ENCODE measurements at places on chromosomes 4 and X.

DNA sequence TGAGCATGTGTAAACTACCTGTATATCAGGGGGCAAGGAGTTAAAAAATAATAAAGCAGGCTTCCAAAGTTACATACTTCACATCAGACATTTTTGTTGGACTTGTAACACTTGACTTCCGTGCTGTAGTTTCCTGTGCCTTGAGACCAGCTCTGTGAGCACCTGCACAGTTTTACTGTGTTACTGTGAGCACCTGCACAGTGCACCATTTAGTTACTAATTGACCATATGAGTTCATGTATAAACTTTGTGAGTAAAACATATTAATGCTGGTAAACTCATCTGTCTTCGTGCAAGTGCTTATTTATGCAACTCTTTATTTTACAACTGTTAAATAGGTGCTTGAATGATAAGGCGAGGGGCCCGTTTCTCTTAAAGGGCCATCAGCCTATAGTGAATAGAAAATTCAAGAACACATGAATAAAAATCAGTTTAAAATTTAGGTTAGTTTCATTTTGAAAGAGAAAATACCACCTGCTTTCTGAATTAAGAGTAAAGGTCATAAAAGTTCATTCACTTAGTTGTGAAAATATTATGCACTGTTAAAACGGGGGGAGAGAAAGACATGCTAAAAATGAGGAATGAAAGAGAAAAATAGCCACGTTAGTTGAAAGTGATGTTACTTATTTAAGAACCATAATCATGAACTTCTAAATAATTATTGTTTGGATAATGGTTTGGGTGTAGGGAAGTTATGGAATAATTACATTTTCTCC lies 42.4 kb downstream of the USP9X start:
- DNase-seq, result peak; percentile 16

DNA sequence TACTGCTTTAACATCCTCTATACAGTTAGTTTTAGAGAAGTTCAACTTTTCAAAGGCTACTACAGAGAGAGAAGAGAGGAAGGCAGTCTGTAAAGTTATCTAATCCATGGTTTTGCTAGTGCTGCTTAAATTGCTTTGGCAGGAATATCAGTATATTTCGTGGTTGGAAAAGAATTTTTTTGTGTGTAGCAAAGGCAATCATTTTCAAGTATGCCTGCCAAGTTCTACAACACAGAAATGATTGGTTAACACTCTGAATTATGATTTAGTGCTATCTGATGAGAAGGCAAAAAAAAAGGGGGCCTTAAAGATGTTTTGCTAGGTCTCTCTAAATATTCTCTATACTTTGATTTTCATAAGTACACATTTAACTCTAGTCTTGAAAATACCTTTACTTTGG lies 133.1 kb downstream of the JADE1 start:
- no peak for DNase-seq

- DNase-seq, result no peak
Observed at GRCh38 chr4:8364141-8364540, 76.4 kb downstream of the ACOX3 start.

- no peak for DNase-seq
Observed at GRCh38 chr4:76764251-76764650, 133.7 kb downstream of the SOWAHB start.

DNA sequence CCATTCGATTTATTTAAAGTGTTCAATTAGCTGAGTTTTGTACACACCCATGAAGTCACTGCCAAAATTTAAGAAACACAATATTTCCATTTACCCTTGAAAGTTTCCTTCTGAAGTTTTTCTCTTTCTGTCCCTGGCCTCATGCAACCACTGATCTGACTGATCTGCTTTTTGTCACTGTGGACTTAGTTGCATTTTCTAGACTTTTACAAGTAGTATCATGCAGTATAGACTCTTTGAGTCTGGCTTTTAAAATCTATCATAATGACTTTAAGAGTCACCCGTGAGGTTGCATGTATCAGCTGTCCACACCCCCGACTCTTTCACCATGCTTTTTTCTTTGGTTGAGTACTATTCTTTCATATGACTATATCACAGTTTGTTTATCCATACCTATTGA lies 29.0 kb upstream of the PDLIM3 start:
- no peak for DNase-seq

GRCh38 chr4:147288512-147288911 lies 192.4 kb upstream of the EDNRA start:
- no peak for DNase-seq

DNA sequence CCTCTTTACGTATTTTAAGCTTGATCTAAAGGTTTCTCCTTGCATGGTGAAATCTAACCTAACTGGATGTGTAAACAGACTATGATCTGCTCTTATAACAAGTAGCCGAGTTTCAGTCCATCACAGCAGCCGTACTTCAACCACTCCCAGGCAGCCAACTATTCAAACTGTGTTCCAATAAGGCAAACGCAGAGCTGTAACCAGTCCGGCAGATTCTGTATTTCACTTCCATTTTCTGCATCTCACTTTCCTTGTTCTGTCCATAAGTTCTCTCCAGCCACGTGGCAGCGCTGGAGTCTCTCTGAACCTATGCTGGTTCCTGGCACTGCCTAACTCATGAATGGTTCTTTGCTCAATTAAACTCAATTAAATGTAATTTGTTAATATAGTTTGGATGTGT lies 132.6 kb downstream of the FHDC1 start:
- no peak for DNase-seq

DNA sequence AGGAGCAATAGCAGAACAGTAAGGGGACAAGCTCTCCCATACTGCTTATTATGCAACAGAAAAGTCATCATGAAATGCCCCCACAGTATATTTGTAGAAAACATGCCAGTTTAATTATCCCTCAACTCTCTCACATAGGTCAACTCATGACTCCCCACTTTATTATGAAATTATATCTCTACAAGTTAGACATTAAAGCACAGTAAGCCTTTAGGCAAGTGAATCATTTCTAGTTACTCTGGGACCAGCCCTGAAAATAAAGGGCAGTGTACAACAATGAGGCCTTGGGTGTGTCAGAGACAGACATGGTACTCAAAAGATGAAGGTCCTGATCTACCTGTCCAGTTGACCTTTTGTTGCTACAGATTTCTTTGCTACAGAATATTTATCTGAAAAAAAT lies 191.9 kb downstream of the FBXW7 start:
- DNase-seq, result no peak

DNA sequence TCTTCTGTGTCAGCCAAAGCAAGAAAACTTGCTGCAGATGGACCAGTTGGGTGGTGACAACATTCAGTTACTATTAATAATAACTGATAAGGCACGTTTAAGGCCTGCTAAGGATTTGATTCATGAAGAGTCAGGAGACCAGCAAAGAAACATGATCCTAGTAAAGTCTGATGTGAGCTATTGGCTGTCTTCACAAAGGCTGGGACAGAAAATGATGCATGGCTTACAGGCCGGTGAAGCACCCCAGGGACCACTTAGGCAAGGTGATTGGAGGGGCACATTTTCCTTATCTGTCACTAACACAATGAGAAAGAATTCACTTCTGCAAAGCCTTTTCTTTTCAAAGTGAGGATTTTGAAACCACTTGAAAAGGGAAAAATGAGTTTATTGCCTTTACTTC lies 65.4 kb upstream of the TRPC3 start:
- no peak for DNase-seq

- DNase-seq, result peak; percentile 23
Observed at GRCh38 chr4:112403101-112403945, 106.2 kb downstream of the ALPK1 start.

GRCh38 chrX:86002076-86002896 lies 45.1 kb downstream of the CHM start:
- DNase-seq, result no peak

- DNase-seq, result no peak
Observed at GRCh38 chrX:3585719-3586118, 127.7 kb downstream of the PRKX start.

GRCh38 chr4:155982736-155983385 lies 29.2 kb upstream of the CTSO start:
- no peak for DNase-seq

DNA sequence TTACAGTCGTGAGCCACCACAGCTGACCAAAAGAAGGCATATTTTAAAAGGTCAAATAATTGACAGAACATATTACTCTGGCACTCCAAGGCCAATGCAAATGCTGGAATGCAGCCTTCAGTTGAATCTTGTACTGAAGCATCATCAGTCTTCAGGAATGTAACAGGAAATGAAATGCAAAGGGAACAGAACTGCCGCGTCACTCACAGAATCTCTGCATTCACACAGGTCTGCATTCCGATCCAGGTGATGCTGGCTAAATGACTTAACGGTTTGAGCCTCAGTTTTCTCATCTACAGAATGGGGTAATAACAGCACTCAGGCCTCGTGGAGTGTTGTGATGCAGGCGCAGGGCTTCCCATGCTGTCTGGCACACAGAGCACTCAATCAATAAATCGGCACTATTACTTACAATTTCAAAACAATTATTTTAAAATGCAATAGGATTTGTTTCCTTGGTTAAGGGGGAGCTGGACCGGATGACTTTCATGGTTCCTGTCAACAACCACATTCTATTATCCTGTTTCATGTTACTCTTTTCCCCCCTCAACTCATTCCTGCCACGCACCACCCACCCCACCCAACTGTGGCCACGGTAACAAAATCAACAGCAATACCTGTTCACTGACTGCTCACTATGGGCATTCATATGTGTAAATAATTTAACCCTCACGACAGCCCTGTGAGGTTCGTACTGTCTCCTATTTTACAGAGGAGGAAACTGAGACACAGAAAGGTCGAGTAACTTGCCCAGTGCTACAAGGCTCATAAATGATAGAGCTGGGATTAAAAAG lies 32.4 kb downstream of the IGFBP7 start:
- no peak for DNase-seq

DNA sequence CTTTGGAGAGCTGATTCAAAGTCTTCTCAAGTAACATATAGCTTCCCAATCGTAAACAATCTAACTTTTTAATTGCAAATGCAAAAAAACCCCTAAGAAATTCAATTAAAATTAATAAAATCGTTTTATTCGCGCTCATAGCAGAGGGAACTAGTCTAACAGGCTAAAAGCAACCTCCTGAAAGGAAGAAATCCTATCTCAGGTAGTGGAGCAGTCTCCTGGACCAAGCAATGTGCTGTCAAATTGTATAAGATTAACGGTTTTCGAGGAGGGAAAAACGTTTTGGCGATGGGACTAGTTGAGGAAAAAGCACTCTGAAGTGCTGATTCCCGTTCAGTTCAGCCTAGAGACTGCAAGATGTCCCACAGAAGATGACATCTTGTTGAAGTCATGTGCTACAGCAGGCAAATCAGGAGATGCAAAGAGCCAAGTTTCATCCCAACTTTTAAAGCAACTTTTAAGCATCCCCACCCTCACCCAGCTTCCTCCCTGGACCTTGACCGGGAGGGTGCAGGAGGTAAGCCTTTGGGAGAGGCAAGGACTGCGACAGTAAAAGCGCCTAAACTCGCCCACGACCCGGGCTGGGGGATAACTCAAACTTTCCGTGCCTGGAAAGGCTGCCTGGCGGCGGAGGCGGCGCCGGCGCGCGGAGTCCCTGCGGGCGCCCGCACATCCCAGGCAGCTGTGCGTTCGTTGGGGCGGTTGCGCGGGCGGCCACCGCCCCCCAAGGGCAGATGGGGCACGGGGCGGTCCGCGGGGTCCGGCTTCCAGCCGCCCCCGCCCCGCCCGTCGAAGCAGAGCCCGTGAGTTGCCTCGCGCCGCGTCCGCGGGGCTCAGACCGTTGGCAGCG lies 784 bp downstream of the MAP7D3 start:
- DNase-seq, result no peak

- no peak for DNase-seq
Observed at GRCh38 chr4:2931512-2932301, 31.5 kb downstream of the NOP14 start.

GRCh38 chr4:186569533-186570192 lies 14.3 kb upstream of the MTNR1A start:
- DNase-seq, result no peak

- DNase-seq, result no peak
Observed at GRCh38 chr4:10962246-10962645, 277.7 kb upstream of the CLNK start.

GRCh38 chr4:1521821-1522361 lies 115.6 kb upstream of the NKX1-1 start:
- no peak for DNase-seq

DNA sequence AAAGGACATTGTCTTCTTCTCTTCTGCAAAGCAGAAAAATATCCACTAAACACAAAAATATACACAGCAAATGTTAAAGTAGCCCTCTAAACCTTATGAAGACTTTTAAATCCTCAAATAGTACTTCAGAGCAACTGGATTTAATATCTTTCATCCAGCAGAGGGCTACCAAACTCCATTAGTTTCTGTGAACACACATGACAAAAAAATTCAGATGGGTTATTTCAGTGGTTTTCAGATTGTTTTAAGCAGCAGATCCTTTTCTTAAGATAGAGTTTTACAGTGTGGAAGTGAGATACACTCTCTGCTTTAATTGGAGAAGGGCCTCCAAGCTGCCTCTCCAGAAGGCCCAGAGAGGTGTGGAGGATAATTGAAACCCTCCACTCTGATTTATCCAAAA lies 56.7 kb downstream of the ANK2 start:
- no peak for DNase-seq

DNA sequence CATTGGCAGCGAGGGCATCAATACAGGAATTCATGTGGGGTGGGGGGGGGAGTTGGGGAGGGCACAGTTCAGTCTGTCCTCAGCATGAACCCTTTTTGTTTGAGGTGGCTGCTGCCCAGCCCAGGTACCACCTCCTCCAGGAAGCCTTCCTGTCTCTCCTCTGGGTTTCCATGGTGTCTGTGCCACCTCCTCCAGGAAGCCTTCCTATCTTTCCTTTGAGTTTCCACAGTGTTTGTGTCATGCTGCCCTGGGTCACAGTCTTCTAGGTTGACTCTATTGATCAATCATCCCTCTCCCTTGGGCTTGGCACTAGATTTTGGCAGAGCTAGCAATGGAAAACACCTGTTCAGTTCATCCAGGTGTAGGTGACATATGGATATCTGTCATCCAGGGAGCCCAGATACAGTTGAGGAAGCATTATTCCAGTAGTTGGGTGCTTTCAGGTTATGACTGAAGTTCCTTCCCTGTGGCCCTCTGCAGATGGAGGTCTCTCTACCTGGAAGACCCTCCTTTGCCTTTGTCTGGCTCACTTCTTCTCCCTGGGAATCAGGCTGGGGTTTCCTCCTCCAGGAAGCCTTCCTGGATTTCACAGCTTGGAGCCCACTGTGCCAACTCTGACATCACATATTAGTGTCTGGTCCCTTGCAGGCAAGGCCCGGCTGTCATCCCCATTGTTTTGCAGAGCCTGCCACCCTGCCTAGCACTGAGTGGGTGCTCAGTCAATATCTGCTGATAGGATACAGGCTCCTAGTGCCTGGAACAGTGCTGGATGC lies 96.6 kb downstream of the SORCS2 start:
- DNase-seq, result no peak

- no peak for DNase-seq
Observed at GRCh38 chrX:97446298-97446882, 562.7 kb downstream of the RPA4 start.

All from NCI-H1105 treated with DMSO at 0.1 percent for 48 hours (cell line).